Central memory CD4-positive, alpha-beta T cell (primary cell): ENCODE measurements at places on chromosomes 12 and 14.

- DNase-seq: no peak
These were observed 86.3 kb upstream of the TBX3 start for GRCh38 chr12:114770323-114770722.

DNA sequence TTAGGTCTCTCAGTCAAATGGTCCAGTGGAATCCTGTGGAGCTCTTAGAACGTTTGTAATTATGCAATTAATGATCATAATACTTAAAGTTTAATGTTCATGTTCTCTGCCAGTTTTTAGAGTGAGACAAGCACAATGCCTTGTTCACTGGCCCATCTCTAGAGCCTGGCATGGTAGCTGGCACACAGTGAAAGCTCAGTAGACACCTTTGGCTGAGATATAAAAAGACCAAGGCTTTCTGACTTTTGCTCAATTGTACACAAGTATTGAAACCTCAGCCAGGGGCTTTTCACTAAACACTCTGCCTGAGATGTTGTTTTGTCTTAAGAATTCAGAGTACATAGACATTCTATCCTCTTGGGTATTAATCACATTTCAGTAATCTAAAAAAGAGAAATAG, 241.8 kb upstream of the ATP2B1 start:
- DNase-seq: no peak

DNA sequence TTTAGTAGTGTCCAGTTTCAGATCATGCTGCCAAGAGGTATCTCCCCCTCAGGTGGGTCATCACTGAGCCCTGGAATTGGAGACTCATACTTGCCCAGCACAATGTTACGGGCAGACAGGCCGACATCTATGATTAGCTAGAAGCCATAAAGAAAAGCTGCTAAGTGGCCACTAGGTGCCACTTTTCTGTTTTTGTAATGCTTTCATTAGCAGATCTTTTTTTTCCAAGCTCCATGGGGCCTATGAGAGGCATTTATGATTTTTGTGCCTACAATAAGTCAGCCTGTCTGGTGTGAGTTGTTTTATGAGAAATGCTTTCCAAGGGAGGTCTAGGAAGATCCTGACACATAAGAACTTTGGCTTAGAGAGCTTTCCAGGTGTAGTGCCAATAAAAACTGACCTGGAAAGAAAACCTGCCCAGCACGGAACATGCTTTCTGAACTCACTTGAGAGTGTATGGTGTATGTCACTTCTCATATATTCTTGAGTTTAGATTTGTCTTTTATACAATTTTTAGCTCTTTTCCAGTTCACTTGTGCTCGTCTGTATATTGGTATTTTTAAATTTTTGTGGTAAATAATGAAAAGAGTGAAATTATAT, 21.8 kb upstream of the SMCO2 start:
- DNase-seq: no peak

- no peak for DNase-seq
These were observed 29.7 kb downstream of the NOS1 start for GRCh38 chr12:117331691-117332090.

GRCh38 chr12:34291426-34291901, 269.2 kb downstream of the ALG10 start:
- no peak for DNase-seq

DNA sequence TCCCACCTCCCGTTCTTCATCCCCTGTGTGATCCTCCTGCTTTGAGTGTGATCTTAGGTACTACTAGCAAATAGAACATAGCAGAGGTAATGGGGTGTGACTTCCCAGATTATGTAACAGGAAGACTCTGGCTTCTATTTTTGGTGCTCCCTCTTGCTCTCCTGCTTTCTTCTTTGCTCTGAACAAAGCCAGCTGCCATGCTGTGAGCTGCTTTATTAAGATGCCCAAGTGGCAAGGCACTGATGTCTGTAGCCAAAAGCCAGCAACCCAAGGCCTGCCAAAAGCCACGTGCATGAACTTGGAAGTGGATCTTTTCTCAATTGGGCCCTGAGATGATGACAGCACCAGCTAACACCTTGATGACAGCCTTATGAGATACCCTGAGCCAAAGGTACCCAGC, 5.8 kb upstream of the MFAP5 start:
- no peak for DNase-seq
